ENCODE measurements at places on chromosomes 6 and 20.

- DNase-seq: no peak
These were observed 212.5 kb downstream of the GJA1 start for GRCh38 chr6:121647905-121648304.

DNA sequence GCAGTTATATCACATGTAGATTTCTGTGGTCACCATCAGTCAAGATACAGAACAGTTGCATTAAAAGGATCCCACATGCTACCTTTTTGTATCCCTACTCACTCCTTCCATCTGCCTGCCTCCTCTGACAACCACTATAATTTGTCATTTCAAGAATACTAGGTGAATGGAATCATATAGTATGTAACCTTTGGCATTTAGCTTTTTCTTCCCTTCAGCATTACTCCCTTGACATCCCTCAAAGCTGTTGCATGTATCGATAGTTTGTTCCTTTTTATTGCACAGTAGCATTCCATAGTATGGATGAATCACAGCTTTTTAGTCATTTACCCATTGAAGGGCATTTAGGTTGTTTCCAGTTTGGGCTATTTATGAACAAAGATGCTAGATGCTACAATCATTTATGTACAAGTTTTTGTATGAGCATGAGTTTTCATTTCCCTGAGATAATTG lies 26.1 kb downstream of the NCOA7 start:
- no peak for DNase-seq

DNA sequence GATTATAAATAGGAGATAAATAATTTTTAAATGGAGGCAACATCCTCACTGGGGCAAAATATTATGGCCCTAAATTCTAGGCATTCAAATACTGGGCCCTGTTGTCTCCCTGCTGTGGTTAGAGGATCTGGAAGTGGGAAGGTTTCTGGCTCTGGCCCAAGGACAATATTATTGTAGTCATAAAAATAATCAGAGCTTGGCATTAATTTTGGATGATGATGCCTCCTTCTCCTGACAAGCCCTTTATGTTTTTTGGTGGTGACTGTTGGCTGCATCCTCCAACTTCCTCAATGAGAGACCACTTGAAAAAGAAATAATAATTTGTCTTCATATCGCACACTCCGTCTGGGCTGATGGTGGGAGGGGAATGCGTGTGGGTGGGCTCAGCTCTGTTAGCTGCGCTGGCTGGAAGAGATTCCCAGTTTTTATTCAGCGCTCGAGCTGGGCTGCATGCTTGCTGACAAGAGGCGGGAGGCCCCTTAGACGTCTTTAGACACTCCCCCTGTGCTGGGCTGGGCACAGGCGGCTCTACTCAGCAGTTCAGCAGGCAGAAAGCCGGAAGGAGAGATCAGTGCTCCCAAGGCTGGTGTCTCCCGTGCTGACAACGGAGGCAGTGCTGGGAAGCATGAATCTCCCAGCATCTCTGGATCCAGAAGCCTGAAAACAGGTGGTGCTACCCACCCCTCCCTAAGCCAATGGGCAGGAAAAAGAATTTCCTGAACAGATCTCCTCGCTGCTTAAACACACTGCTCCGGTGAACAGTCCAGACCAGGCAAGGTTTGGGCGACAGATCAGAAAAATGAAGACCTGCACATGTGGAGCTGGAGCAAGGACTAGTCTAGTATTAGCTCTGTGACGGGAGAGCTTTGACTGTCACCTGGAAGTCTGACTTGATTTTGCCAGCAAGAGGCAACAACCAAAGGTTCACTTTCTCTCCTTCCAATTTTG lies 97.7 kb downstream of the SYCP2 start:
- no peak for DNase-seq

- DNase-seq: no peak
These were observed 72.0 kb downstream of the ANKS1A start for GRCh38 chr6:34961082-34961481.

GRCh38 chr6:159754959-159755914 lies 6.6 kb upstream of the ACAT2 start:
- no peak for DNase-seq

All from GM06990 (cell line).